ENCODE measurements at places on chromosomes 1 and 21. TPM values are rescaled to one million over a fixed set of nuclear protein-coding genes. Genes with fewer than 3 reads are reported as not detected.

GRCh38 chr21:37410639-37411038, 44.1 kb downstream of the DYRK1A start:
- DNase-seq: no peak

DNA sequence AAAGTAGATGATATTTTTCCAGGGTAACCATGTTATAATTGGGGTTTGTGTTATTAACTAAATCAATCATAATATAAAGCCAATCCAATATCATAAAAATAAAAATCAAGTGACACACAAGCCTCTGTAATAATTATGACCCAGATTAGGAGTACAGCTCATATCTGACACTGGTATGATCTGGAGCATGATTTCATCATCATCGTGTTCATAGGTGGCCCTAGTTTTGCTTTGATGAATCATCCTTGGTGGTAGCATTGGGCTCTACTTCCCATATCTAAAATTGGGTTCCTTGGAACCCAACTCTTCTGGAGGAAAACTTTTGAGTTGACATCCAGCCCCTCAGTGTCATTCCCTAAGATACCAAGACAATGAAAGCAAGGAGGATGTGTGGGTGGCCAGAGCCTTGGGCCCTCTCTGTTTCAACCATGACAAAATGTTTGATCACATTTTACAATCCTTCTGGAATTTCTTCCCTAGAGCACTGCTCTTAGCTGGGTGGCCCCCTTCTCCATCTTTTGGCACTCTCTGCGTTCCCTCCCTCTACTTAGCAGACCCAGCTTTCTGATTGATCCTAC, 37.0 kb upstream of the ENAH start:
- DNase-seq: peak; percentile 2

DNA sequence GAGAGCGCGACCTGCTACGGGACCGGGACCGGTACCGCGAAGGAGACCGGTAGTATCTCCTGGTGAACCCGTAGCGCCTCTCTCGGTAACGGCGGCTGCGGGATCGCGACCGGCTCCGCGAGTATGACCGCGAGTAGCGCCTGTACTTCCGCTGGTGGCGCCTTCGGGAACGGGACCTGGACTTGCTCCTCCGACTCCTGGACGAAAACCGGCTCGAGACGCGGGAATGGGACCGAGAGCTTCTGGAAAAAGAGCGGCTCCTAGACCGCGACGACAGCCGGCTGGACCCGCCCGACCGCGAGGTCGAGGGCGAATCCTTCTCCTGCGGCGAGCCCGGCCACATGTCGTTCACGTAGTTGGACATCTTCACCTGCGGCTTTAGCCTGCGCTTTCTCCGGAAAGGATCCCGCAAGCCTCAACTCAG, 642 bp downstream of the RSRP1 start:
- DNase-seq: no peak

- no peak for DNase-seq
Observed at GRCh38 chr1:204630132-204630905, 55.2 kb downstream of the LRRN2 start.

The OR2T4 gene
- not detected for total RNA-seq

The LCE2A gene
- not detected for total RNA-seq
